Stimulated activated naive B cell treated with anti-CD40 and anti-IgM and Interleukin-4, amounts not matched to agents 10 μg/mL and 1 μg/mL and 100 μg/mL, for 72 hours (primary cell): ENCODE measurements at places on chromosomes 3 and 15.

- peak; percentile 25 for DNase-seq
These were observed 74.1 kb downstream of the LRTM1 start for GRCh38 chr3:54853573-54854404.

- DNase-seq, result no peak
These were observed 927.7 kb downstream of the ROBO2 start for GRCh38 chr3:77967621-77968020.

GRCh38 chr3:100073714-100074307, 40.5 kb downstream of the FILIP1L start:
- peak; percentile 13 for DNase-seq

GRCh38 chr3:171711461-171712170, 98.7 kb downstream of the PLD1 start:
- DNase-seq, result no peak

GRCh38 chr3:94132777-94133176, 69.9 kb downstream of the NSUN3 start:
- DNase-seq, result no peak

DNA sequence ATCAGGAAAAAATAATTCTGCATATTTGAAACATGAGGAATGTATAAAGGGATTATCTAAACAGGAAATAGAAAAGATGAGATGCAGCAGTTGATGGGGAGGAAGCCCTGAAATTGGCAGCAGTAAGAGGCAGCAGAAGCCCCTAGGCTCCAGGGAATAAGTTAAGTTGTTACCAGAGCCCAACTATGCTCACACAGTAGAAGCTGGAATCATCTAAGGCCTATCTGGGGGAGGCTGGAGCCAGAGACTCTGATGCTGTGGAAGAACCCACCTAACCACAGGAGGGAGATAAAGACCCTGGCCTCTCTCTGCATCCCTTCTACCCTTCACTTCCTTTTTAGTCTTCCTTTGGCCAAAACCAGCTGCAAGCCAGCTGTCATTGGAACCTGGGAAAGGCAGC, 519.7 kb downstream of the DIPK2A start:
- DNase-seq, result no peak

- DNase-seq, result no peak
These were observed 113.2 kb downstream of the PPP2R3A start for GRCh38 chr3:136078421-136079364.

DNA sequence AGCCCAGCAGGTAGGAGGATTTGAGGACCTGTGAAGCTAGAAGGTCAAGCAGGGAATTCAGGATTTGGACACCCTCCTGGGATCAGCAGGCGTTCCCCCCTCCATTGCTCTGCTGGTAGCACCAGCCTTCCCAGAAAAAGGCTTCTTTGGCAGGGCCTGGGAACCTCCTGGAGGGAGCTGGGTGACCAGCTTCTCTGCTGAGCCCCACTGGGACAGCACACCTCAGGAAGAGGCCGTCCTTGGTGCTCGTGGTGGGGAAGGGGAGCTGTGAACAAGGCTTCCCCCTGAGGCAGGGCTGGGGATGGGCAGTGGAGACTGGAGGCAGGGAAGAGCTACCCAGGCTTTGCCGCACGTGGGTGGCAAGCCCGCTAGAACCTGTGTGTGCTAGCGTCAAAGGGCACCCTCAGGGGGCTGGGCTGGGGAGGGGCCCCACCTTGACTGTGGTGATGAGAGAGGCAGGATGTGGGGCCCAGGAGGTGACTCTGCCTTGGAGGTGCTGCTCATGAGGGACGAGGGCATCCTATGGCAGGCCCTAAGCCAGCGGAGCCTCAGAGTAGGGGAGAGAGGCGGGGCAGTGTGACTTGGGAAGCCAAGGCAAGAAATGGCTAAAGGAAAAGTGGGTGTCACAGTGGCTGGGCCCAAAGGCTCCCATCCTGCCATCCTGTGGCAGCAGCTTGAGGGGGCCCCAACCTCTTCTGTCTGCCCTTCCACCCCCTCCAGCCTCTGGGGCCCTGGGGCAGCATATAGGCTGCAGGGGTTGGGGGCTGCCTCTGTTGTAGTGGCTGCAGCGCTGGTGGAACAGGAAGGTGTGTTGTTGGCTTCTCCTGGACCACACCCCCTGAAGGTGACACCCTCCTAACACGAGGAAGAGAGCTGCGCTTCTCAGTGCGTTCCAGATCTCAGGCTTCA, 20.7 kb downstream of the KLF13 start:
- DNase-seq, result no peak

DNA sequence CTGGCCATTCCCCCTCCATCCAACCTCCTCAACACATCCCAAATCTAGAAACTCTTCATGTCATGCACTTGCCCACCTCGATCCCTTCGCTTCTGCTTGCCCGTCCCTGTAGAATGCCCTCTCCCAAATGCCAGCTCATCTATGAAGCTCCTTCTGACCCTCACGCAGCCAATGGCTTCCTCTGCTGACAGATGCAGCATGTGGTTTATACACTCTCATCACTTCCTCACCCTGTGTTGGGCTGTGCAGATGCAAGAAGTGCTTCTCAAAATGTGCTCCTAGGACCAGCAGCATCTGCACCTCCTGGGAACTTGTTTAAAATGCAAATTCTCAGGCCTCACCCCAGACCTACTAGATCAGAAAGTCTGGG, 51.7 kb downstream of the SEMA5B start:
- peak; percentile 17 for DNase-seq

DNA sequence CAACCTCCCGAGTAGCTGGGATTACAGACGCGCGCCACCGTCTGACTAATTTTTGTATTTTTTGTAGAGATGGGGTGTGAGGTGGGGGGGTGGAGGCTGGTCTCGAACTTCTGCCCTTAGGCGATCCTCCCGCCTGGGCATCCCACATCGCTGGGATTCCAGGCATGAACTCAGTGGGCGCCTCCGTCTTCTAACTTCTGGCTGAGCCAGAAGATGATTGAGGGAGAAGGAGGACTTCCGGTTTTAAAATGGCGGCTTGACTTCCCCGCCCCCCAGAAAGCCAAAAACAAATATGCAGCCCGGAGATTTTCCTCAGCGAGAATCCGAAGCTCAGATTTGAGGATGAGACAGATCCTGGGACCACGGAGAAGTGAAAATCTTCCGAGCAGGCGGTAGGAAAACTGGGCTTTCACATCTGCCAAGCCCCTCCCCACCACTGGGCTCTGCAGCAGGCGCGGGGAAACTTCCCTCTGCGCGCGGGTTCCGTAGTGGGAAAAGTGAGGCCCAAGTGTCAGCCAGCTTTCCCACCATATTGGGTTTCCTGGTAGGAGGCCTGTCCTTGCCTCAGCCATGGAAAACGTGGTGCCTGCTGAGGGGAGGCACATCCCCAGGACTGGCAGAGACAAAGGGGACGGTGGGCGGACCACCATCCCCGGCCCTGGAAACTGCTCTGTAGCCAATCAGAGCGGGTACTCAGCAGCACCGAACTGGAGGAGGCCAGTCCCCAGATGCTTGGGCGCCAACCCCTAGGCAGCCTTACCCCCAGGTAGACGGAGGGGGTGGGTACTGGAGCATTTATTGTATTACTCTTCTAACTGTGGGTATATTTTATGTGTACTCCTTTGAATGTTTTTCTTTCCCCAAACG, 17.3 kb downstream of the CHST14 start:
- no peak for DNase-seq

GRCh38 chr3:141302364-141303141, 65.8 kb upstream of the ZBTB38 start:
- no peak for DNase-seq

GRCh38 chr3:170909129-170909903, 879 bp upstream of the EIF5A2 start:
- DNase-seq, result no peak

- no peak for DNase-seq
These were observed 34.6 kb downstream of the MCTP2 start for GRCh38 chr15:94265982-94266381.

DNA sequence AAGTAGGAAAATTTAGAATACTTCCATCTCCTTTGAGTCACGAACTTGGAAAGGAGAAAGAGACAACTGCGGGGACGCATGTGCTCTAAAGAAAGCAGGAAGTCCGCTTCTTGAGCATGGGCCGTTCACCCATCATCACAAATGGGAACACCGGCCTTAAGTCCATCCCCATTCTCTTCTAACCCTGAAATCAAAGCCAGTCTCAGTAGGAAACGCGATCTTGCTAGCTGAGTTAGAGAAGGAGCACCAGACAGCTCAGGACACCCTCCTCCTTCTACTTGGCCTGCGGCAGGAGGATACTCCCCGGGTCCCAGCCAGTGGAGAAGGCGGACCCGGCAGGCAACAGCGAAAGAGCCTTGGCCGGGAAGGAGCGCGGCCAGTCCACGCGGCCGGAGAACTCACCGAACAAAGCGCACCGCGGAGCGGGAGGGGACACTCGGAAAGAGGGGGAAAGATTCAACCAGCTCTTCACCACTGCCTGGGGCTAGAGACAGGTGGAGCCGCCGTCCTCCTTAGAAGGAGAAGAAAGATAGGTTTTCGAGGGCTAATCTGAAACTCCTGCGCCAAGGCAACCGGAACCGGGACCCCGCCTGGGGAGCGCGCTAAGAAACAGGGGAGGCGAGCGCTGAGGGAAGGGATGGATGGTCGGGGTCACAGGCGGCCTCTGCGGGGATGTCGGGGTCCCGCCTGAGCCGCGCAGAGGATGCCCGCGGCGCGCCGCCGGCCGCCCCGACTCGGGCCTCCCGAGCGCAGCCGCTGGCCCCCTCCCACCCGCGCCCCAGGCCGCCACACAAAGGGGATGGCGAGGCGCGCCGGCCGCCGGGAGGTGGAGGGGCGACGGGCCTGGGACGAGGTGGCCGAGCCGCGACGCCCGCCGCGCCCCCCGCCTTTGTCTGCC, 818 bp downstream of the SLC4A7 start:
- DNase-seq, result peak; percentile 38

GRCh38 chr3:23344886-23345285, 141.8 kb downstream of the UBE2E2 start:
- DNase-seq, result no peak

- peak; percentile 39 for DNase-seq
These were observed 795 bp upstream of the SCAANT1 start for GRCh38 chr3:63912768-63913588.

DNA sequence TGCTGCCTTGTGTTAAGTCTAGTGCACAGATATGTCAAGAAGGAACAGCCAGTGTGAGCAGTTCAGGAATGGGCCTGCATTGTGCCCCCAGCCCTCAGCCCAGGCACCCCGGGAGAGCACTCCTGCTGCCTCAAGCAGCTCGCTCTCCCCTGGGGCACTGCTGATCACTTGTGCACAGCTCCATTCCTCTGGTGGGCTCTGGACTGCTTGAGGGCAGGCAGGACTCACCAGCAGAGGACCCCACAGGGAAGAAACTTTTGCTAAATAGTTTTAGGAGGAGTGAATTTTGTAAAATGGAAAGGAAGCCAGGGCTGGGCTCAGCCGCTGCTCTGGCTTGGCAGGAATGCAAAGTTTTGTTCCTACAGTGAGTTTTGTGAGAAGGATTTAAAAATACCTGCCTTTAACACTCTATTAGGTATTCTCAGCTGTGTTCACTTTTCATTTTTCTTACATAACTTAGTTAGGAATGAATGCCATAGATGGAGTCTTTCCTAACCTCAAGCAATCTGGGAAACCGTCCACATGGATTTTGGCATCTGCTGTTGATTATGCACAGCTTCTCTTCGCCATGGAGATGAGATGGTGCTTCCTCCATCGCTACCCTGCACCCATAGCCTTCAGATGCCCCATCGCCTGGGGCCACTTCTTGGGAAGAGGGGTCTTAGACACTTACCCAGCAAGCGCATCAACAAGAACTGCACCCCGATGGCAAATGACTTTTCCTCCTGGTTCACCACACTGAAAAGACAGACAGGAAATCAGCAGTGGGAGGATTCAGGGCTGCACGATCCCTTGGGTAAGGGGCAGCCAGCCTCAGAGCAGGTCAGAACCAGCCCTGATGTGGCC, 42.3 kb upstream of the RAB6B start:
- DNase-seq, result no peak

GRCh38 chr3:3881050-3881449, 81.8 kb downstream of the LRRN1 start:
- no peak for DNase-seq

GRCh38 chr3:129461461-129462146, 21.6 kb downstream of the IFT122 start:
- DNase-seq, result no peak

- DNase-seq, result no peak
These were observed 44.4 kb upstream of the SLC6A11 start for GRCh38 chr3:10771486-10772270.

DNA sequence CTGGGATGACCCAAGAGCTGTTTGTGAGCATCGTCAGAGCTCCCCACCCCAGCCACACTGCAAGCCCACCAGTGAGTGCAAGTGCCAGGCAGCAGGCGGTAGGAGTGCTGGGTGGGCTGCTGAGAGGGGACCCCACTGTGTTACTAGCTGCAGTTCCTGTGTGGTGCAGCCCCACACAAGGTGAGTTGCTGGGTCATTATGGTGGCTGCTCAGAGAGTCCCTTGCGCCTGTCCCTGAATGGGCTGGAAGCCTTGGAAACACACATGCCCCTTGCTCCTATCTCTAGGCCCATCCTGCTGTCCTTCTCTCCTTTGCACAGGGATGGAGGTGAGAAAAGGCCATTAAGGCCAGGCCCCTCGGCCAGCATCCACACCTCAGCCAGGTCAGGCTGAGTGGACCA, 83.7 kb downstream of the SEC22A start:
- DNase-seq, result no peak

- DNase-seq, result no peak
These were observed 952 bp upstream of the CHST2 start for GRCh38 chr3:143118630-143119008.

- no peak for DNase-seq
These were observed 126.3 kb downstream of the FOXB1 start for GRCh38 chr15:60130398-60130797.

- no peak for DNase-seq
These were observed 1.4 kb upstream of the BHLHE40 start for GRCh38 chr3:4977853-4978203.

DNA sequence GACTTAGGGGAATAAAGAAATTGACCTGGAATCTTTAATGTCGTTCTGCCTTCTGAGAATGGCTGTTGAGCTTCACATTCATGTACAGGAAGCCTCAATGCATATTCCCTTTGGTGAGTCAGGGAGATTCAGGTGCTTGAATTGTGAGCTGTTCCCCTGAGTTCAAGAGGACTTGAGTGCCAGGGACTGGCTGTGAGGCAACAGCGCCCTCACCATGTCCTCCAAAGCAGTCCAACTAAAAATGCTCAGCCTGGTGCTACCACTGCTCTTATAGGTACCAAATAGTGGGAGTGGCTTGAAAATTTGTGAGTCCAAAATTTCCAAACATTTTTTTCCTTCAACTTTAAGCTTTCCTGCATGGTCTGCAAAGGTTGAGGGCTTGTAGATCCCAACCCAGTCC, 54.1 kb downstream of the LEO1 start:
- DNase-seq, result no peak

- no peak for DNase-seq
These were observed 10.9 kb downstream of the ZBTB47 start for GRCh38 chr3:42664438-42664803.
